ENCODE measurements at places on chromosomes 5 and 9.
A peak's percentile ranks its signal among the peaks of the same experiment; 100 is the strongest.

GRCh38 chr5:66945389-66946349 is 250.9 kb downstream of the CD180 start:
- no peak for DNase-seq

DNA sequence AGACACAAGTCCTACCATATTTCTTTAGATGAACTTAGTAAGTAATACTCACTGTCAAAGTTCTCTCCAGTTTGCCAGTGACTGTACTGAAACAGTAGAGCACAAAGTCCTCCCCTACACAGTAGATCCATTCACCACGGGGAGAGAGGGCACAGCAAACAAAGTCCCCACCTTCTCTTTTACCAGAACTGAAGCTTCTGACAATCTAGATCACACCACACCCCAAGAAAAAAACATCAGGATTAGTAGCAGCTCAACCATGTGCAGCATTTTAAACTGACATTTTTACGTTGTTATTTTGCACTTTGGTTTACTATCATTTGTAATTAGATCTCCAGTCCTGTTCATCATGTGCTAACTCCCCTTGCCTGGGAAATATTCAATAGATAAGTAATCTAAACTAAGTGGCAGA is 23.0 kb downstream of the DNAJA1 start:
- DNase-seq = no peak

DNA sequence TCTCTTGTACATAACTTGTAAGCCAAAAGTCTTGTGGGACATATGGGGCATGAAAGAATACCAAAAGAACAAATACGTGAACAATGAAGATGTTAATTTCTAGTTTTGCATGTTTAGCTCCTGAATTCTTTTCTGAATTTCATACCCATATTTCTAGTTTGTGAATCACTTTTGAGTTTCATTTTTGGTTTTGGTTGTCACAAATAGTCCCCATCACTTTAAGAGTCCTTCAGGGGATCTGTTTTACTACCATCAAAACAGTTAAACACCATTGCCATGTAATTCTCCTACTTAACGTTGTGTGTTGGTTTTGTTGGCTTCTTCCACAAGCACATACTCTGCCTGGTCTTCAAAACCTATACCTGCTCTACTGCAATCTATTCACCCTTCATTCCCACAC is 27.0 kb downstream of the VCAN start:
- DNase-seq = no peak

- no peak for DNase-seq
Measured at GRCh38 chr5:148556835-148557234, 97.5 kb downstream of the HTR4 start.

DNA sequence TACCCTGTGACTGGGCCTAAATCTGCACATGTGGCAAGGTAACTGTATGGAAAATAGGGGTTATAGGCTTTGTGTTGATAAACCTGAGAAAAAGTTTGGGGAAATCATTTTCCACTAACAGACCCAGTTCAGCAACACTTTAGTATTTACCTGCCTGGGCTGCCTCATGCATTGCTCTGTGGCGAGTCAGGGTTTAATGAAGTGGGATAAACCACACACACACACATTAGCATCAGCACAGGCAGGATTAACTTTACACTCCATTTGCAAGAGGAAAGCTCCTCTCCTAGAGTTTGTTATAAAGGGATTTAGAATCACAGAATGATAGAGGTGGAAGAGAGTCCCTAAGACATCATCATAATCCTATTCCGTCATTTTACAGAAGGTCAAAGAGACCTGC is 20.0 kb upstream of the ZCCHC7 start:
- DNase-seq = no peak

GRCh38 chr9:5851445-5851844 is 18.5 kb upstream of the ERMP1 start:
- no peak for DNase-seq

- DNase-seq = no peak
Measured at GRCh38 chr9:84652496-84653120, 16.9 kb upstream of the NTRK2 start.

GRCh38 chr5:139382807-139383206 is 290 bp downstream of the SLC23A1 start:
- DNase-seq = no peak

GRCh38 chr5:61262080-61262479 is 70.0 kb upstream of the ZSWIM6 start:
- DNase-seq = no peak

DNA sequence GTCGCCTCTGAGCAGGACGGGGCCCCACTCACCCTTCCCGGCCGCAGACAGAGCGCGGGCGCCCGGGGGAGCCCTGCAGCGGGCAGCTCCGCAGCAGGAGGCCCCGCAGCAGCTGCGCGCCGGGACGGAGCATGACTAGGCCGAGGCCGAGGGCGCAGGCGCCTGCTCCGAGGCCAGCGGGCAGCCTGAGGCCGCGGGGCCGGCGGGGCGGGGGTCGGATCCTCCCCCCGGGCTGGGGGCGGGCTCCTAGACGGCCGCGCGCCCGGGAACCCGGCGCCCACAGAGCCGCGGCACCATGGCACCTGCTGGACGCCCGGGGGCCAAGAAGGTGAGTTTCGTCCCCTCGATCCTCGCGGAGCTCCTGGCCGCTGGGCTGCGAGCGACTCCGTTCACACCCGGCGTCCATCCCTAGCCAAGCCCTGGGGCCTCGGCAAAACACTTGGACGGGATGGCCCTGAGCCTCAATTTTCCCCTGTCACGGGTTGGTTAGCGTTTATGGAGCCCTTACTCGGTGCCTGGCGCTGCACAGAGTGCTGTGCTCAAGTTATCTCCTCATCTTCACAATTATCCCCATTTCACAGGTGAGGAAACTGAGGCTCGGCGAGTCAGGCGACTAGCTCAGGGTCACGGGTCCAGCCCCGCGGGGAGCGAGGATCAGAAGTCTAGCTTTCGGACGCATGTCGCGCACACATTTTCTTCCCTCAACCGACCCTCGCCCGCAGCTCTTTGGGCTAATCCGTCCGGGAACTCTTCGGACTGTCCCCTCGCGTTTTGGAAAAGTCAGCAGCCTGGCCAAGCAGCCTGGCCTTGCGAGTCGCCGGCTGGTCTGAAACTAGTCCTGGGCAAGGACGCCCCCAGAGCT is at the start of the genes BHMT2 and DMGDH:
BHMT2 (plus strand) TSS at position 280 of the 862 bp plus-strand sequence; CDS start at position 296, 16 bp downstream.
DMGDH (minus strand) TSS at position 187 of the 862 bp plus-strand sequence; CDS start at position 133, 54 bp downstream.
- DNase-seq = no peak

DNA sequence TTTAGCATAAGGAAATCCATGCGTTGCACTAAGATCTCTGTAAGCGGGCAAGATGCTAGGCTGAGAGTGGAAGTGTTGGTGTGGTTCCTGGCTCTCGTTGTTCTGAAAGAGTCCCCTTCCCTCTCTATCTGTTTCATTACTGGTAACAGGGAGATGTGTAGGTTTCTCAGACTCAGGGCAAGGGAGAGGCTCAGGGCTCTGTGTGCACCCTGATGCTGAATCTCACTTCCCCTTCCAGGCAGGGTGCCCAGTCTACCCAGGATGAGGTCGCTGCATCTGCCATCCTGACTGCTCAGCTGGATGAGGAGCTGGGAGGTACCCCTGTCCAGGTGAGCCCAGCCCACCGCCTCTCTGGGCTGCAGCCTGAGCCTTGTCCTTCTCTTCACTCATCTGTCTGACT is 45.7 kb downstream of the STOM start:
- DNase-seq = peak; percentile 23

GRCh38 chr9:34884747-34885189 is 73.3 kb upstream of the PHF24 start:
- no peak for DNase-seq

GRCh38 chr5:155914766-155915165 is 412.2 kb upstream of the SGCD start:
- no peak for DNase-seq

DNA sequence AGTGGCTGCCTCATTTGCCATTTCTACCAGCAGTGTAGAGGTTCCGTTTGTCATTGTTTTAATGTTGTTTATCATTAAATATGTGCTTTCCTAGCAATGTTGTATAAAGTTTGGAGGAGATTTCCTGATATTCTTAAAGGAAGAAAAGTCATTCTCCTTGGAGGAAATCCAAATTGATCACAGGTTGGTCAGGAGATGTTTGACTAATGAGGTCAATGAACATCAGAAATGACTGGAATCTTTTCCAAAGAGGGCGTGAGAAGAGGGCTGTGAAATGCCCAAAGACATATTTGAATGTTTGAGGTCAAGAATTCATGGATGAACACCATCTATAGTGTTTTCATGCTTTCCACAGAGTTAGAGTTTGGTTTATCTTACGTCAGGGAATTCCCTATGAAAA is 471.3 kb downstream of the MAT2B start:
- no peak for DNase-seq

GRCh38 chr5:55222092-55222984 is 4.8 kb downstream of the MCIDAS start:
- no peak for DNase-seq

DNA sequence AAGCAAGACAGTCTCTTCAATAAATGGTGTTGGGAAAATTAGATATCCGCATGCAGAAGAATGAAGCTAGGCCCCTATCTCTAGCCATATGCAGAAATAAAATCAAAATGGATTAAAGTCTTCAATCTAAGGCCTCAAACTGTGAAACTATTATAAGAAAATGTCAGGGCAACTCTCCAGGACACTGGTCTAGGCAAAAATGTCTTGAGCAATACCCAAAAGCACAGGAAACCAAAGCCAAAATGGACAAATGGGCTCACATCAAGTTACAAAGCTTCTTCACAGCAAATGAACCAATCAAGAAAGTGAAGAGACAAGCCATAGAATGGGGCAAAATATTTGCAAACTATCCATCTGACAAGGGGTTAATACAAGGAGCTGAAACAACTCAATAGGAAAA is 338.8 kb downstream of the NNT start:
- DNase-seq = no peak

GRCh38 chr5:172795318-172795977 is 24.5 kb upstream of the DUSP1 start:
- DNase-seq = peak; percentile 92

GRCh38 chr9:135010921-135011320 is 76.5 kb upstream of the OLFM1 start:
- DNase-seq = no peak

DNA sequence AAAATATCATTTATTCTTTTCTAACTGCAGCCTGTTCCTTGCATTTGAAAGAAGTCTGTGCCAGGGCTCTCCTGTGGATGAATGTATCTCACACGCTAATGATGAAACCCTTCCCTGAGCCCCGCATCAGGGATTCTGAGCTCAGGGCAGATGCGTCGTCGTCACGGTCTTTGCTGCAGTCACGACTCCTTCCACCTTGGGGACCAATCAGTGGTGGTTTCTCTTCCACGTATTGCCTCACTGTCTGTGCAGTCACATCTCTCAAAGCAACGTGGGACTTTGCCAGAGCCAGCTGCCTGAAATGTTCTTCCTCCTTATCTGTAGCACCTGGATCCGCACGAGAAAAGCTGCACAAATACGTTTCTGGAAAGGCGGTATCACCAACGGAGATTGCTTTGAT is 13.9 kb upstream of the UBE2QL1 start:
- no peak for DNase-seq

DNA sequence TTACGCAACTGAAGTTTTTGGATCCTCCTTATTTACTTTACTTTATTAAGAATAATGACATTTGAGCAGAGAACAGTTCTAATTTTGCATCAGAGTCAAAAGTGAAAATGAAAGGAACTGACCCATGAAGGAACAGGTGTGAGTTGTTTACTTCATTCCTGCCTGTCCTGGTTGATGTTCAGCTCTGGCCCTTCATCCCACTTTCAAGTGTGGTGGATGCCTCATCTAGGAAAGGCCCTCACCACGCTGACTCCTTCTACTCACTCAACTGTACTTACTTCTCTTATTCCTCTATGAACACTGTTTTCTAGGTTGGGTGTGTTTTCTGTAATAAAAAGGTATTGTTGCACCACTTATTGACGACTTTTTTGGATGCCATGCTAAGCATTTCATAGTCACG is 61.8 kb upstream of the PLEKHG4B start:
- DNase-seq = no peak

DNA sequence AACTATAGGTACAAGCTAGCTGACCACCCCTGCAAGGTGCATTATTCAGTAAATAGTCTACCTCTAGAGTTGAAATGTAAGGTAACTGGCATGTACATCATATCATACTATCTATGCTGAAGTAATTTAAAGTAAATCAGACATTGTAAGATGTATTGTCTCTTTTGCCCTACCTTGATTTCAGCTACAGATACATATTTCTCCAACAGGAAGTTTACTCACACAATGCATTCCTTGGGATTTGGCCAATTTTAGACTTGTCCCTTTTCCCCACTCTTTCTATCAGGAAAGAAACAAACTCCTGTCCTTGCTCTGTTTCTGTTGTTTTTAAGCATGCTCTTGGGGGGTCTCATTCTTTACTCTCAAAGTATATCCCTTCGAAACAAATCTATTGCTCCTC is 58.5 kb upstream of the TSLP start:
- DNase-seq = peak; percentile 23

- no peak for DNase-seq
Measured at GRCh38 chr5:141903261-141903660, 20.4 kb upstream of the DELE1 start.

- DNase-seq = peak; percentile 21
Measured at GRCh38 chr9:131046581-131047202, 37.7 kb downstream of the LAMC3 start.

DNA sequence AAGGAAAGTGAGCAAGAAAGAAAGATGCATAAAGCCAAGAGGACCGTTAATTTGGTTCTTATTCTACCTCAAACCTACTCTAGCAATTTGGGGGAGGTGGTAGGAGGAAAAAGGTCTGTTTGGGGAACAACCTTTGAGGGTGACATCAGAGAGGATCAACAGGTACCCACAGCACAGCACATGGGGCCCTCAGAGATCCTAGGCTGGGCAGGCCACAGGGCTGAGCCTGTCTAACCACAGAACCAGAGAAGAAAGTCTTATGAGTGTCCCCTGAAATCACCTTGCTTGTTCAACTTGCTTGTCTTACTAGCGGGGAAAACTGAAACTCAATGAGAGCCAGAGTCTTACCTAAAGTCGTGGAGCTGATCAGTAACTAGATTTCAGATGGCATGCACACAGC is 385.2 kb downstream of the SPOCK1 start:
- no peak for DNase-seq

- no peak for DNase-seq
Measured at GRCh38 chr5:45622365-45622764, 73.8 kb downstream of the HCN1 start.

DNA sequence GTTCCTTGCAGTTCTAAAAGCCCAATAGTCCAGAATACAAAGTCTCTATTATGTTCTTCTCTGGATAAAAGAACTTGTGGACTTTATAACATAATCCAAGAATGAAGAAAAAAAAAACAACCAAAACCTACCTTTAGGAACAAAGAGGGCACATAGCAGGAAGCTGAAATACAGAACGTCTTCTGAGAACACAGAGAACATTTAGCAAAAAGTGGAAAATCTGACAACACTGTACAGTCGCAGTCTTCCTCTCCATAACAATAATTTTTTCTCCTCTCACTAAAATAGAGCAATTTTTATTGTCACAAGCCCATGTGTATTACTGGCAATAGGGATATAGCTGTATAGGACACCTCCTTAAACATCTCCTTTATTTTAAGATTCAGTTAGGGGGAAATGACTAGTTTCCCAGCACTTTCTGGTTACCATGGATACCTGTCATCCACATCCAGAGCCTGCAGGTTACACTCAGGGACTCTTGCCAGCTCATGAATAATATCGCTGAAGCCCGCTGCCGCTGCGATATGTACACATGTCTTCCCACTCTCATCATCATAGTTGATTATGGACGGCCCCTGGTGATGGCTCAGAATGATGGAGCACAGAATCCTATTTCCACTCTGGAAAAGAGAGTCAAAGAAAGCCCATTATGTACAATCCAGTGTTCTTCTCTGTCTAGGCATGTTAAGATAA is 106.5 kb downstream of the ANKRD55 start:
- no peak for DNase-seq

Measured in NCI-H226 (cell line).